Suppressor macrophage treated with lipopolysaccharide for 1 hour (primary cell): ENCODE measurements at places on chromosomes 12 and 14.
A peak's percentile ranks its signal among the peaks of the same experiment; 100 is the strongest.

GRCh38 chr12:108340037-108340436 is 926 bp upstream of the CMKLR1 start:
- no peak for DNase-seq

DNA sequence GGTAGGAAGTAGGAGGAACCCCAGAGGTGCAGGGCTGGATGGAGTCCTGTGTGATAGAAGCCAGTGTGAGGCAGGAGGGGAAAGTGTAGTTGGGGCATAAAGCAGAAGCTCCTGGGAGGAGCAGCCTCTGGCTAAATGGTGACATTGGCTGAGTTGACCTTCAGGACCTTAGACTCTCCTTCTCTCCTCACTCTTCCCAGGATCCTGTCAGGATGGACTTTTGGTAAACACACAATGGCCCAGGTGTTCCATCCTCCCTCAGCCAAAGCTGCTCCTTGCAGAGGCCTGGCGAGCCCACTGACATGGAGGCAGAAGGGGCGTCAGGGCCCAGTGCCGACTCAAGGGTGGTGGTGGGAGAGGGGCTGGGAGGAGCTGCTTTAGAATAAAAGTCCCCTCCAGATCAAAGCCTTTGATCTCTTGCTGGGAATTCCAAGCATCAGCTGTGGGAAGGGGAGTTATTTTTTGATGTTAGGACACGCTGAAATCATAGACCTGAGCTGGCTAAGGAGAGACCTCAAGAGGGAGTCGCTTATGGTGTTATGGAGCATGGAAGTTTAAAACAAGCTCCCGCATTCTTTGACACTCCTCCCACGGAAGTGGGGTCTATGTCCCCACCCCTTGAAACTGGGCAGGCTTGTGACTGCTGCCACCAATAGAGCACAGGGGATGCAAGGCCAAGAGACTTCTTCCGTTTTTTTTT is 44.1 kb downstream of the SMIM41 start:
- no peak for DNase-seq

GRCh38 chr12:9319044-9319841 is 111.0 kb upstream of the PZP start:
- DNase-seq, result peak; percentile 33

GRCh38 chr14:55800156-55800785 is 220.3 kb downstream of the KTN1 start:
- DNase-seq, result no peak

DNA sequence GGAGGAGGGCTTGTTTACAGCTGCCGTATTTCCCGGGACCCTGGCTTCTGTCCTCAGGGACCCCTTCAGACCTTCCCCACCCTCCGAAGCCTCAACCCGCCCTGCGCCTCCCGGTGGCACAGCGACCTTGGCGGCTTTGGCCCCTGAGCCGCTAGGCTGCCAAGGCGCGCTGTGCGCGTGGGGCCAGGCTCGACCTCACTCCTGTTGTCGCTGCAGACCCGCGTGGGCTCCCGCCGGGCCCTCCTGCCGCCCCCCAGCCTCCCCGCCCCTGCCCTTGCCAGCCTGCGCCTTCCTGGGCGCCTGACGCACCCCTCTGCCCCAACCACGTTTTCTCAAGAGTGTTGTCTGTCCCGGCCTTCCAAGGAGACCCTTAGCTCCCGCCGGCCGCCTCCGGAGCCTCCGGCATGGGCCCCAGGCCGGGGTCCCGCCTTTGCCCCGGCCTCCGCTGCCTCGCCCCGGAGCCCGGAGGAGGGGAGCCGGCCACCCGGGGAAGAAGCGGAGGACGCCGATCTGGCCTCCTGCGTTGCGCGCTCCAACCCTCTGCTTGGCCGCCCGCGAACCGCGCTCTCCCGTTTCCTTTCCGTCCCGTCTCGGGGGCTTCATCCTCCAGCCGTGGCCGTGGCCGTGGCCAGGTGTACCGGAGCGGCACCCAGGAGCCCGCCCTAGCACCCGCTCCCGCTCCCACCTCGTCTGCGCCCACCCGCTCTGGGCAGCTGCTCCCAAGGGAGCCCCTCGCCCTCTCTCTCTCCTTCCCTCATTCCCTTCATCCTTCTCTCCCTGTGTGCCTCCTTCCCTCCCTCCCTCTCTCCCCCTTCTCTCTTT is 19.9 kb downstream of the PPP2R5C start:
- no peak for DNase-seq

GRCh38 chr12:15919418-15919817 is 8.3 kb downstream of the DERA start:
- no peak for DNase-seq

DNA sequence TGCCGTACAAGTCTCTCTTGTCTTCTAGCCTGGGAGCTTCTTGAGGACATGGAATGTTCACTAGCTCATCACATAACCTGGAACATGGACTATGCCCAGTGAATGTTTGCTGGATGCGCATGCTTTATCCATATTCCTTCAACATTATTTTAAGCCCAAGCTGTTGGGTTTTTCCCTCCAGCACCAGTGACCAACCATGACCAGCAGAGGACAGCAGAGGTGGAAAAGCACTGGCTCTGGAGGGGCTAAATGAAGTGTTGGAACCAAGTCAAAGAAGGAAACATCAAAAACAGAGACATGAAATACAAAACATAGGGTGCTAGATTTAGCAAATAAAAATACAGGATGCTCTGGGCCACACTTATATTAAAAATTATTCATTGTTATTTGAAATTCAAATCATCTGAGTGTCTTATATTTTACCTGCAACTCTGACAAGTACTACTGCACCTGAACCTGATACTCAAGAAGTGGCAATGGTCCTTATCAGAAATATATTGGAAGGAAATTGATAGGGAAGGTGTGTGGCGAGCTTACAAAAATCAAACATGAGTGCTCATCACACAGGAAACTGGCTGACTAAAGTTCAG is 23.1 kb upstream of the HELB start:
- peak; percentile 42 for DNase-seq

GRCh38 chr14:77039285-77040058 is 11.0 kb upstream of the IRF2BPL start:
- DNase-seq, result no peak

DNA sequence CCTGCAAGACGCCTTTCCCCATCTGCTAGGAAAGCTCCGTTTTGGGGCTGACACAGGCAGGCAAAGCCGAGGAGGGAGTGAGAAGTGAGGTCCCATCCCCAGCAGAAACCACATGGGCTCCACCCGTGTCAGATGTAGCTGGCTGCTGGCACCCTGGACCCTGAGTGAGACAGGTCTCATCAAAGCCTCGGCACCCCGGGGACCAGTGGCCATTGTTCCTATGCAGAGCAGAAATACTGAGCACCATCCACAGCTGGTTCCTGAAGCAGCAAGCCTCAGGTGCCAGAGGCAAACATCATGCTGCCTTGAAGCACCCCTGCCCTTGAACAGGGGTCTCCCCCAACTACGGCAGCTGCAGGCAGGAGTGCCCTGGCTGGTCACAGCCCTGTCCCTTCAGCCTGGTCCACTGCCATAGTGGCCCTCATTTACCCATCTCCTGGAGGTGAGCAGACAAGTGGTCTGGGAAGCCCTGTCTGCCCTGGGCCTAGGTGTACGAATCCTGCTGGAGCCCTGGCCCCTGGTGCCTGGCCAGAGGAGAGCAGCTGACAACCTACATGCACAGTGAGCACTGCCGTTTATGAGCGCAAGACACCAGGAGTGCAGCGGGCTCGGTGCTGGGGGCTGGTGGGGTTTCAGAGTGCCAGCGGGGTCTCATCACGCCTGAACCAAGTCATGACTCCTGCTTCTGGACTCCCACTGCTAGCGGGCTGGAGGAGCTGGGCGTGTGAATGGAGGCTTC is 289.8 kb upstream of the RTL1 start:
- no peak for DNase-seq

DNA sequence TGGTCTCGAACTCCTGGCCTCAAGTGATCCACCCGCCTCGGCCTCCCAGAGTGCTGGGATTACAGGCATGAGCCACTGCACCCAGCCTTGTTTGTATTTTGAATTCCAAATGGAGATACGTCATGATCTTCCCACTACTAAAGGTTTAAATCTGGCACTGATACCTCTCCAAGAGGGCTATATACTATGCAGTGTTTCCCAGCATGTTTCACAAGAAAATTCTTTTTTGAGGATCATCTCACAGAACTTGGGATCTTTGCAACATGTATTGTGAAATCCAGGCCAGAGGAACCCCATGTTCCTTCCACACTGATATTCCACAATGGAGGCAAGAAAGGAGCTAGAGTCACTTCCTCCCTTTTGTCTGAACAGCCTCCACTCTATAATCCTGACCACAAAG is 112.7 kb downstream of the NT5DC3 start:
- no peak for DNase-seq

- DNase-seq, result peak; percentile 62
These were observed 18.1 kb upstream of the DUSP6 start for GRCh38 chr12:89370421-89370831.

DNA sequence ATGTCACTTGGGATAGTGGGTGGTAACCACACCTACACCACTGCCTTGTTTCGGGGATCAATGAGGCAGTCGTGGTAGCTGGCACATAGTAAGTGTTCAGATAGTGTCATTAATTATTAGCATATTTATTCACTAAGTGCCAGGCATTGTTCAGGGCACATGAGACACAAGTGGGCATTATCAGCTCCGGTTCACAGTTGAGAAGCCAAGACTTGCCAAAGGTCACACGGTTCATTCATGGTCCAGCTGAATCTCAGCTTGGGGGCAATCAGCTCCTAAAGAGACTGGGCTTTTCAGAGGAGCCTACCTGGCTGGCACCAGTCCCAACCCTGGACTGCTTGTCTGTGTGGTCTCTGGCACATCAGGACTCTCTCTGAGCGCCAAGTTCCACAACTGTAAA is 121.3 kb downstream of the PTPN11 start:
- DNase-seq, result no peak

- DNase-seq, result no peak
These were observed 3.3 kb downstream of the NRXN3 start for GRCh38 chr14:78173346-78174035.

GRCh38 chr12:132658149-132658894 is 28.8 kb downstream of the POLE start:
- DNase-seq, result no peak

DNA sequence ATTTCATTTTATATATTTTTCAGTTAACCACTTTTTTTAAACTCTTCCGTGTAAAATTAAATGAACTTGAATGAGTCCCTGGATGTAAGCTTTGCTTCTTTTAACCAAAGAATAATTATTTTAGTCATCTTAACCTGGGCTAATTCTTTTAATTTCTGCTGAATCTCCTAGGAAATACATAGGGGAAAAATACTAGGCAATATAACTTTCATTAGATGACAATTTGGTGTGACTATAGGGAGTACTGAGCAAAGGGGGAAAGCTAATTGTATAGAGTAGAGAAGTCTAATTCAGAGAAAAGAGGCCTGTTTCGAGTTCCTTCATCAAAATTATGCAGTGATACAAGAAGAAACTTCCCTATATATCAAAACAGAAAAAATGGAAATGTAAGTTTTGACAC is 388.1 kb downstream of the NOVA1 start:
- no peak for DNase-seq

DNA sequence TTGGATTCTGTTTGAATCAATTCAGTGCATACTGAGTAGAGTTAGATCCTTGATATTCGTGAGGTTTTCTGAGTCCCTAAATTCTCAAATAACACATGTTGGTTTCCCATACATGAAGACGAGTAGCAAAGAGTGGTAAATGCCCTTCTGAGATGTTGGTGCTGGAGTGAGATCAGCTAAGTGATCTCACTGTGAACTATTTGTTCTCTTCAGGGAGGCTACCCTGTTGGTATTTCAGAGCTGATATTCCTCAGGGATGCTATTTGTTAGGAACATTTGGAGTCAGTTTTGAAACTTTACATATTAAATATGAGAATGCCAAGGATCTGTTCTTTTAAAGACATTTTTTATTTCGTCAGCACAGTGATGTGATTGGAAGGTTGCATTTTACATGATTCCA is 54.7 kb downstream of the SUSD6 start:
- no peak for DNase-seq
